CMK (cell line): ENCODE measurements at places on chromosomes 5 and 9.

GRCh38 chr9:99962680-99963261, 56.3 kb downstream of the STX17 start:
- no peak for DNase-seq

DNA sequence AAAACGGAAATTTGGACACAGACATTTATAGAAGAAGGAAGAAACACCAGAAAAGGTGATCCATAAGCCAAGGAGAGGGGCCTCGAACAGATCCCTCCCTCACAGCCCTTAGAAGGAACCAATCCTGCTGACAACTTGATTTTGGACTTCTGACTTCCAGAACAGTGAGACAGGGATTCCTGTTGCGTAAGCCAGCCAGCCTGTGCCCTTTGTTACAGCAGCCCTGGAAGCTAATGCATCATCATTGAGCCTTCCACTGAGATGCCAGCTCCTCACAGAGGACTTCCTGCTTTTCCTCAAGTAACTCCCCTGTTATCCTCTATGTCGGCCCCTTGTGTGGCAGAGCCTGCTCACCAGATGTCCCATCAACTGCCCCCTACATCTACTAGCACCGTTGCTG, 94.1 kb downstream of the JMY start:
- no peak for DNase-seq

DNA sequence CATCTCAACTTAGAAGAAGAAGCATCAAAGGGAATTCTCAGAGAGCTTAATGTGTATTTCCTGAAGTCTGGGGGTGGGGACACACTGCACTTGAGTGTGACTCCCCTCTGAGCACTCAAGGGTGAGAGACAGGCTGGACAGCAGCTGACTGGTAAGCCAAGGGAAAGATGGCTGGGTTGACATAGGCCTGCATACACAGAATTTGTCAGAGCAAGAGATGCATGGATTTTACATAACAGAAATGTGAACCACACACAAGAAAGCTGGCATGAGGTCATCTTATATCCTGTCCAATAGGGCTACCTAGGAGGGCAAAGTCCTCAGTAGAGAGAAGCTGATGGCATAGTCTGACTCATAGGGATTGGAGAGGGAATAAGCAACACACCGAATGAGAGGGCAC, 114.3 kb upstream of the EPB41L4A start:
- no peak for DNase-seq

GRCh38 chr5:164951570-164951969, 1446.2 kb downstream of the MAT2B start:
- no peak for DNase-seq

DNA sequence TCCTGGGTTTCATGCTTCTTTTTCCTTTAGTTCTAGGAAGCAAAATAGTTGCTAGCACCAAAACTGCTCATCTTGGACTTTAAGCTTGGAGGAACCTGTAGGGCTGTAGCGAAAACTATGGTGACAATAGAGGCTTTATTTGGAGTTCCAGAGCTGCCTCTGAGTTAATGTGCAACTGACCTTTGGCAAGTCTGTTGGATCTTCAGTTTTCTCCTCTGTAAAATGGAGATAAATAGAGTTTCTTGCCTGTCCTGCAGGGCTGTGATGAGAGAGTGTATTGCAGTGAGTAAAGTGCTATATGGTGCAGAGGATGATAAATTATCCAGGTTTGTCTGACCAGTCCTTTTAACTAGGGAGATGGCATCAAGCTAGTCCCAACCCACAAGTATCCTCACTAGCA, 417.0 kb downstream of the MAN2A1 start:
- DNase-seq: no peak

DNA sequence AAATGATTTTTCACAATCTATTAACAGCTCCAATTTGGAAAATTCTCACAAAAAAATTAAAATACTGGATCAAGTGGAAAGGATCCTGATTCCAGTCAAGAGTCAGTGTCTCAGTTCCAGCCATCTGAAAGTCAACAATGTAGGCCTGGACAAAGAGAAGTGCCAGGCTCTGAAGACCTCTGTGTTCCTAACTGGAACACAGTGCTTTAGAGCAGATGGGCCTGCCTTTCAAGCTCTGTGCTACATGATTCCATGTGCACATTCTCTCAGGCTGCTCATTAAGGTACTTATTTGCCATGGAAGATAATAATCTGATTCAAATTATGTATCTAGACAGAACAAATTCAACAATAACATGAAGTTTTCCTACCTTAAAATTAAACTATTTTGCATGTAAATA, 30.2 kb upstream of the ALDH1A1 start:
- no peak for DNase-seq

GRCh38 chr5:139222346-139222745, 24.2 kb upstream of the SIL1 start:
- no peak for DNase-seq

DNA sequence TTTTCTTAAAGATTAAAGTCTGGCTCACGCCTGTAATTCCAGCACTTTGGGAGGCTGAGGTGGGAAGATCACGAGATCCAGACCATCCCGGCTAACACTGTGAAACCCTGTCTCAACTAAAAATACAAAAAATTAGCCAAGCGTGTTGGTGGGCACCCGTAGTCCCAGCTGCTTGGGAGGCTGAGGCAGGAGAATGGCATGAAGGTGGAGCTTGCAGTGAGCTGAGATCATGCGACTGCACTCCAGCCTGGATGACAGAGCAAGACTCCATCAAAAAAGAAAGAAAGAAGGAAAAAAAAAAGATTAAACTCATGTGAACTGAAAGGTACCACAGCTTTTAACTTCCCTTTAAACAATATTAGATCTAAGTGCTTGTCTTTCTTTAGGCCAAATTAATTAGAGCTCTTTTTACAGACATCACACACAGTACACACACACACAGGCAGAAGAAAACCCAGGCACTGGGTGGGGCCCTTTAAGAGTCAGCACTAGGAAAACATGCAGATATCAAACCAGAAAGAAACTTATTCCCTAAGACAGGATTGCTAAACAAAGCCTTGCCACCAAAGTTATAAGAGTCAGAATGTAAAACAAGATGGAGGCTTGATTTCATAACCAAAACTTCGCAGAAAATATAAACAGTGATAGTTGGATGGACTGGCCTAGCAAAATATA, 29.3 kb upstream of the UHRF2 start:
- no peak for DNase-seq

DNA sequence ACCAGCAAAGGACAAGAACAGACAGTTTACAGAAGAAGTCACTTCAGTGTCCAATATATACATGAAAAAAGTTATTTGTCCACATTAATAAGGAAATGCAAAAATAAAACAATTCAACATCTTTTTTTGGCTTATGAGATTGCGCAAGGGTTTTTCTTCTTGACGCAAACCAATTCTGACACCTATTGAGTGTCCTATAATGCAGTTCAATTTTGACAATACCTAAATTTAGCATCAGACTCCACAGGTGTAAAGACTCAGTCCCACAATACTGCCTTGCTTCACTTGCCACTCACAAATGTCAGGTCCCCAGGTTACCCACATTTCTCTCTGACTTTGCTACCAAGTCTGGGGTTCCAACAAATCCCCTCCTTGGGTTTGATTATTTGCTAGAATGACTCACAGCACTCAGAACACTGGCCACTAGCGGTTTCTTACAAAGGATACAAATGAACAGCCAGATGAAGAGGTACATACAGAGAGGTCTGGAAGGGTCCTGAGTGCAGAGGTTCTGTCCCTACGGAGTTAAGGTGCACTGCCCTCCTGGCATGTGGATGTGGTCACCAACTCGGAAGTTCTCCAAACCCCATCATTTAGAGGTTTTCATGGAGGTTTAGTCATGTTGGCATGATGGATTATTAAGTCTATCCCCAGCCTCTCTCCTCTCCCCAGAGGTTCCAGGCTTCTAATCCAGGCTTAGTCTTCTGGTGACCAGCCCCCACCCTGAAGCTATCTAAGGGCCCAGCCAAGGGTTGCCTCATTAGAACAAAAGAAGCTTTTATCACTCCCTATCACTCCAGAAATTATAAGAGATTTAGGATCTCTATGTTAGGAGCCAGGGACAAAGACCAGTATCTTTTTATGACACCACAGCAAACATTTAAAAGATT, 27.0 kb upstream of the SLC22A5 start:
- no peak for DNase-seq

GRCh38 chr5:53008751-53009150, 19.6 kb downstream of the ITGA2 start:
- DNase-seq: no peak

DNA sequence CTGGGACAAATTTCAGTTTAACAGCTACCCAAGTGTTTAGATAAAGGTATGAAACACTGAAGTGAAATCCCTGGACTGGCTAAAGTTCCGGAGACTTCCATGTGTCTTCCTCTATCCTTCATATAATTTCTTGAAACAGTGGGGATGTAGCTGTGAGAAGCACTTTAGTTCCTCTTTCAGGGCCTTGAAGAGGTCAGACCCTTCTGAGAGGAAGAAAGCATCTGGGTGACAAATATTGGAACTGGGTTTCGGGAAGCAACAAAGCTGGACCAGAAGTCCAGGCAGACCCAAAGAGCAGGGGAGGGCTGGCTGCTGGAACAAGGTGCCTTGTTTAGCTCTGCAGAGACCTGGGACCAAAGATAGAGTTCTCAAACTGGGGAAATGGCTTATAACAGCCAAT, 75.4 kb upstream of the ZFAND5 start:
- no peak for DNase-seq

GRCh38 chr5:91643797-91644196, 260.7 kb upstream of the ARRDC3 start:
- DNase-seq: no peak

DNA sequence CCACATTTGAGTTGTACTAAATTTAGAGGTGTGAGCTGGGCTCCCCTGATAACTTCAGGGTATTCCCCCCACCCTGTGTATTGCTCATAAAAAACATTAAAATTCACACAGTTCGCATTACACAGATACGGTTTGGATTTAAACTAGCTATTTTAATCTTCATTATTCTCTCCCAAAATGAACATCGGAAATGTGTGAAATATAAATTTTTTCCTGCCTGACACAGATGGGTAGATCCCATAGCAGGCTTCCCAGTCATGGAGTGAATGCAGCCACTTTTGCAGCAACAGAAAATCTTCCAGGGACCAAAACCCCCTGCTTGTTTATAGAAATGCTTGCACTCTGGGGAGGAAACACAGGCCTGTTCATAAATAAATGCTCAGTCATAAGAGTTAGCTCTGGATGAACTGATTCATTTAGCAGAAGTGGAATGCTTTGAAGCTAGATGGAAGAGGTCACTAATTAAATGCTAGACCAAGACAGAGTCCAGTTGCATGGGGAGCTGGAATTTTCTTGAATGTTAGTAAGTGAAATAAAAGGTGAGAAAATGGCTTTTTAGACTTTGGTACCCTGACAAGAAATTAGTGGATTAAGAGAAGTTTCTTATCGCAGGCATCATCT, 115.6 kb downstream of the PDE8B start:
- no peak for DNase-seq

GRCh38 chr5:83222906-83223305, 145.6 kb downstream of the XRCC4 start:
- DNase-seq: no peak

- no peak for DNase-seq
Observed at GRCh38 chr9:22088717-22089061, 79.6 kb upstream of the CDKN2B start.
